ENCODE measurements at places on chromosomes 16 and 17.

DNA sequence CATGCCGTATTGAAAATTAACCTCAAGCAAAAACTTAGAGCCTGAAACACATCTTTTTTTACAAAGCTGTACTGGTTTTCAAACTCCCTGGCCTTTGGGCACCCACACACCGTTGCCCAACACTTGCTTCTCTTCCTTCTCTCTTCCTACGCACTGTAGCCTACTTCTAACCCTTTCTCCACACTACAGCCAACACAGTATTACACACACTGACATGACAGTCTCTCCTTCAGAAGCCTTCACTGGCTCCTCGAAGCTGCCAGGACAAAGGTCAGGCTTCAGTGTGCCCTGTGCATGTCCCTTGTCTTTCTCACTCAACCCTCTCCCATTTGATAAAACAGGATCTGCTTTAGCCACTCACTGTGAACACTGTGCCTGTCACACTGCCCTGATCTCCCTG, 8.0 kb downstream of the FANCA start:
- DNase-seq, result no peak

DNA sequence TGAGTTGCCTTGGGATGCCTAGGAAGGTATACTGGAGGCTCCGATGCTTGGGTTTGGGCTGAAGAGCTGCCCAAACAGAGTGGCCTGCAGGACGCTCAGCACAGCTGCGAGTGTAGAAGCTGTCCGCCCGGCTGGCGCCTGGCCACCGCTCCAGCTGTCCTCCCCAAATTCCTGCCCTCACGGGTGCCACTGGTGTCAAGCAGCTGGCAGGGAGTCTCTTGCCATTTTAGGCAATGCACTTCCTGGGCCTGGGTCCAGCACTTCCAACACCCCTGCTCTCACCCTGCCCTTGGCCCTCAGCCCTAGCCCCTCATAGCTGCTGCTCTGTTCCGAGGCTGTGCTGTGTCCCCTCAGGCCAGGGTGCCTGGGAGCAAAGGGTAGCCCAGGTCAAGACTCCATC, 5.2 kb upstream of the PKMYT1 start:
- no peak for DNase-seq

DNA sequence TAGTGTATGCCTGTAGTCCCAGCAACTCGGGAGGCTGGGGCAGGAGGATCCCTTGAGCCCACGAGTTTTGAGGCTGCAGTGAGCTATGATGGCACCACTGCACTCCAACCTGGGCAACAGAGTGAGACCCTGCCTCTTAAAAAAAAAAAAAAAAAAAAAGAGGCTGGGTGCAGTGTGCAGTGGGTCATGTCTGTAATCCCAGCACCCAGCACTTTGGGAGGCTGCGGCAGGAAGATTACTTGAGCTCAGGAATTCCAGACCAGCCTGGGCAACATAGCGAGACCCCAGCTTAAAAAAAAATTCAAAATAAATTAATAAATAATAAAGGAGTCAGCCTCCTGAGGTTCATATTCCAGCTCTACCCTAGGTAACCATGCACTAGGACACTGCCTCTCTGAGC, 9.6 kb upstream of the CNOT1 start:
- no peak for DNase-seq

GRCh38 chr16:65961476-65962143, 404.9 kb upstream of the CDH5 start:
- DNase-seq, result no peak

DNA sequence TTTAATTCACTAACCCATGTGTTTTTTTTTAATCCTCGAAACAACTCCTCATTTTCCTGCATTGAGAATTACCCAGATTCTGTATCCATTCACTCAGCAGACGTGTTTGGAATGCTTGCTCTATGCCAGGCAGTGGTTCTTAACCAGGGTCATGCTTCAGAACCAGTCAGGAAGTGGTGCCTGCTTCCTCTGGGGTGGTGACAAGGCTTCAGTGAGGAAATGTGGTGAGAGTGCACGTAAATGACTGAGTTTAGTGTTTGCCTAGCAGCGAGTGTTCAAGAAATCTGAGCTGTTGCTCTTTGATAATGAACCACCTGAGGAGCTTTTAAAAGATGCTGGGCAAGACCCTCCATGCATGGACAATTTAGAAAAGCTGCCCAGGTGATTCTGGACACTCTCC, 9.9 kb downstream of the ZFP90 start:
- DNase-seq, result no peak

DNA sequence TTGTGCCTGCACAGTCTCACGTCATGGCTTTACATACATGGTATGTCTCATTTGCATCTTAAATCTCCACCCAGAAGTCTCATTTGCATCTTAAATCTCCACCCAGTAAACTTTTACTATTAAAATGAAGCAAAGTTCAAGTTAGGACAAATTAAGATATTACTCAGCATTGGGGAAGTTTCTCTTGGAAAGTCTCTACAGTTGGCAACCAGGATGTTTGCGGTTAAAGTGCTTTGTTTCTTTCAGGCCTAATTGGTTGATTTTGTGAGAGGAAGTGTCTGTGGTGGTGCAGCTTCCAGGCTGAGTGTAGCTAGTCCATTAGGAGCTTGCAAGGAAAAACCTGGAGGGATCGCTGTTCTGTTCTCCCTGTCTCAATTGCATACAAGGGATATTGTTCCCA, 1373.3 kb upstream of the GOT2 start:
- DNase-seq, result no peak

DNA sequence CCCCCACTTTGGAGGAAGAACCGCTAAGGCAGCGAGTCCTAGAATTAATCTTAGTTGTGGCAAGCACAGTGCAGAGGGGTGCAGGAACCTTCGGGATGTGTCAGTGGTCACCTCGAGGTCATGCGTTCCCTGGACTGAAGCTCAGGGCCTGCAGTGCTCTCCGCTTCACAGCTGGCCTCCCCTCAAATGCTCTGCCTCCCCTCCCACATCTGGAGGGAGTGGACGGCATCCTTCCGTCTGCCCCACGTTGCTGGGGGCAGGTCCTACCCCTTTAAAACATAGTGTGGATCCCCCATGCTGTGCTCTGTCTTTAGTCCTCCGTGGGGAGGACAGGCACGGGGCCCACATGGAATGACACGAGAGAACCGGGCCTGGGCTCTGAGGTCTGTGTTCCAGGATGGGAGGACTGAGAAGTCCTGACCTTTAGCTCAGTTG, 99.5 kb upstream of the CDC42EP4 start:
- DNase-seq, result no peak

DNA sequence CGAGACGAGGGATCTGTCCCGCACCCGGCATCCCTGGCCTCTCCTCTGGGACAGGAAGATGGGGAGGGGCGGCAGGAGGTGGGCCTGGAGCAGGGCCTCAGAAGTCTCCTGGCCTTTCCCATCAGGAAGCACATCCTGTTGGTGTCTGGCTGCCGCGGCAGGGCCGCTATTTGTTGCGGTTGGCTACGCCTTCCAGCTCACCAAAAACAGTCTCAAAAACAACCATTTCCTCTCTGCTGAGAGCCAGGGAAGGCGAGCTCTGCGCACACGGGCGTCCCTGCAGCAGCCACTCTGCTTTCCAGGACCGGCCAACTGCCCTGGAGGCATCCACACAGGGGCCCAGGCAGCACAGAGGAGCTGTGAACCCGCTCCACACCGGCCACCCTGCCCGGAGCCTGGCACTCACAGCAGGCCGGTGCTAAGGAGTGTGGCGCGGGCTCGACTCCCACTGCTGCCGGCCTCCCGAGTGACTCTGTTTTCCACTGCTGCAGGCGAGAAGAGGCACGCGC, at the start of gene TMEM204:
TSS of gene TMEM204 (plus strand) at position 224 of the 509 bp plus-strand sequence. CDS start 610 bp downstream, outside the sequence.
- no peak for DNase-seq

DNA sequence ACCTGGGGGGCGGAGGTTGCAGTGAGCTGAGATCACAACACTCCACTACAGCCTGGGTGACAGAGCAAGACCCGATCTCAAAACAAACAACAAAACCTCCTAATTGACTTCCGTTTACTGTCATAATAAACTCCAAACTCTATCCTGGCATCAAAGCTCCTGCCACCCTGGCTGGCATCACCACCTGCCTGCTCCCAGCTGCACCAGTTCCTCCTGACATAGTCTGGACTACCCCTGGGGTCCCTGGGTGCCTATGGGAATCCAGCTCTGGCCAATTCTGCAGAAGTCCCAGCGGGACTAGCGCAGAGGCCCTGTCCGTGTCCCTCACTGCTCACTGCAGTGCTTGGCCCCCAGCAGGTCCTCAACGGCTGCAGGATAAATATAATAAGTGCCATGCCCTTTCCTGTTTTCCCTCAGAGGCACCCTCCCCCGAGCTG, 723 bp downstream of the NTHL1 start:
- no peak for DNase-seq

DNA sequence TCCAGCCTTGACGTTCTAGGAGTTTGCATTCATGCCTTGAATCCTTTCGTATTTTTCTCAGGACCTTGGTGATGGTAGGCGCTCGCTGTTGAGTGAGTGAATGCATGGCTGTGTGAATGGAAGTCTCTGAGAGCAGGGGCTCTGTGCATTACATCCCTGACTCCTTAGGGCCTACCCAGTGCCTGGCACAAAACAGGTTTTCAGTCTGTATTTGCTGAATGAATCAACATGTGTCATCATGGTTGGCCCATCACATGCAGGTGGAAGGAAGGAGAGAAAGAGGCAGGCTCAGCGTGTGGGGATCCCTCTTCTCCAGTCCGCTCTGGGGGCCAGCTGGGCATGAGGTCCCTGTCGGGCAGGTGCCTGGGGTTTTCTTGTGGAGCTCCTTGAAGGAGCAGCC, 8.7 kb downstream of the RAP1GAP2 start:
- DNase-seq, result no peak

GRCh38 chr17:63516910-63517824, 6.0 kb upstream of the KCNH6 start:
- DNase-seq, result no peak

GRCh38 chr17:43820759-43821158, 12.2 kb downstream of the MPP3 start:
- no peak for DNase-seq

- no peak for DNase-seq
These were observed 34.8 kb upstream of the CPHXL start for GRCh38 chr16:75761108-75761507.

DNA sequence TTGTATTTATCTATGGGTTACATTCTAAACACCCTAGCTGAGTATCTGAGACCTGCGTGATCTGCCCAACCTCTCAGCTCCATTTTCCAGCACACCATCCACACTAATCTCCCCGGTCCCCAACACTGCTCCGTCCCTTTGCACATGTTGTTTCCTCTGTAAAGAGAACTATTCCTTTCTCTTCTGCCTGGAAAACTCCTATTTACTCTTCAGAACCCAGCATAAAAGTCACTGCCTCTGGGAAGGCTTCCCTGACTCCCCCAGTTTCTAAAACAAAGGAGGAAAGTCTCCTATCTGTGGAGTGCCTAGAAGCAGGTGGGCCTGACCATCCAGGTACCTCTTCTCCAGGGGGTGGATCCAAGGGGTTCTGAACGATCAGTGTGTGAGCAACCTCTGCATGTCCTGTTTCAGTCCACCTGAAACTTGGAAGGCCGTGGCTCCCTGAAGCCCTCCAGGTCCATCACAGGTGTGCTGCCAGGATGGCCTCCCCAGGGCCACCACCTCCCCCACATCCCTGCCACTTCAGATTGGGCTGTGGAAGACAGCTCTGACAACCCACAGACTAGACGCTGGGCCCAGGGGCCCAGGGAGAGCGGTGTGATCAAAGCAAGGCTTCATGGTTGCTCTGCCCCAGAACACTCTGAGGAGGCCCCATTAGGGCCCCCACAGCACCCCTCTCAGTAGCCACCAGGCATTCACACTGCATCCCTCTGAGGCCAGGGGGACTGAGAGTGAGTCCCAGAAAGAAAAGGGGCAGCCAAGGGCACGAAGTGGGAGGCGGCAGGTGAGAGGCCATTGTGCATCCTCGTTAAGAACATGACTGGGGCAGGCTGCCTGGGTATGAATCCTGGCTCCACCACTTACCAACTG, 20.3 kb downstream of the MPP3 start:
- no peak for DNase-seq

DNA sequence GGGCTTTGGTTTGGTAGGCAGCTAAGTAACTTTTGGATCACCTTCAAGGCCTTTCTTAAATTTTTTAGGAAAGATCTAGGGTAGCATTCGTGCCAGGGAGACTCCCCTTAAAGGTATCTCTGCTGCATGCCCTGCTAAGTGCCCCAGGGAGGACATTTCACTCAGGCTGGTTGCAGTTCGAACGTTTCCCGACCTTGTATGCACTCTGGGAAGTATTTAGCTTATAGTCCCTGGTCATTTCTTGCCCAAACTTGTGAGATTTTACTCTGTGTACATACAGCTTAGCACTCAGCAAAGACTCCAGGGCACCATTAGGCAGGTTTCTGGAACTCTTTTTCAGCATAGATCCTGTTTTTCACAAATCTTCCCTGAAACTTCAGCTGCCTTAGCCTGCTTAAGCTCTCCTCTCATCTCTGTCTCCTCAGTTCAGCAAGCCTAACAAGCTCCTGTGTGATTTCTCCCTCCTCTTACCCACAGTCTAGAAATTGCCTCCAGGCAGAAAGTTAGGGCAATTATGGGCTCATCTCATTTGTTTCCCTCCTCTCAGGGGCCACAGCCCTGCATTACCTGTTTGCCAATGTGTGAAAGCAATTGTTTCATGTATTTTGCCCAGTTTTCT, 84.6 kb downstream of the MRTFB start:
- DNase-seq, result no peak

GRCh38 chr17:30975042-30975820, 4.4 kb downstream of the RNF135 start:
- DNase-seq, result no peak

- no peak for DNase-seq
These were observed 28.5 kb downstream of the TMEM132E start for GRCh38 chr17:34607917-34608316.

DNA sequence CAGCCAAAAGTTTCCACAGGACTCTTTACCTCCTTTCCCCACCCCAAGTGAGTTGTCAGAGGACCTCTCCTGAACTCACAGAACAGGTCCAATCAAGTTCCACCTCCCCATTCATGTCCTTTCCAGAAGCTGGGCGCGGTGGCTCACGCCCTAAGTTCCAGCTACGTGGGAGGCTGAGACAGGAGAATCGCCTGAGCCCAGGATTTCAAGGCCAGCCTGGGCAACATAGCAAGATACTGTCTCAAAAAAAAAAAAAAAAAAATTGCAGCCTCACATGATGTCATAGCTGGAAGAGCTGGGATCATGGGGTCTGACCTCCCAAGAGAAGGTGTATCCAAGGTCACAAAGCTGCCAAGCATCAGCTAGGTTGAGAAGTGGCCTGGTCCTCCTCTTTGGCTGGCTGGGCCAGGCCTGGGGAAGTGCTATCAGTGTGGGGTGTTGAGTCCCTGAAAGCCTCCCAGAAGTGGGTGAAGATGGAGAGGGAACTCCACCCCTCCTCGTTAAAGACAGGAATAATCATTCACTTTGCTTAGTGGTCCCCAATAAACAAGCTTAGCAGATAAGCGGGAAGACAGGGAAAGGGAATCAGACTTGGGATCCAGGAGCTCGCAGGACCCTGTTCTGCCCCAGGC, 5.5 kb upstream of the MNT start:
- no peak for DNase-seq

GRCh38 chr17:17388657-17389496, 85.7 kb downstream of the NT5M start:
- DNase-seq, result no peak

DNA sequence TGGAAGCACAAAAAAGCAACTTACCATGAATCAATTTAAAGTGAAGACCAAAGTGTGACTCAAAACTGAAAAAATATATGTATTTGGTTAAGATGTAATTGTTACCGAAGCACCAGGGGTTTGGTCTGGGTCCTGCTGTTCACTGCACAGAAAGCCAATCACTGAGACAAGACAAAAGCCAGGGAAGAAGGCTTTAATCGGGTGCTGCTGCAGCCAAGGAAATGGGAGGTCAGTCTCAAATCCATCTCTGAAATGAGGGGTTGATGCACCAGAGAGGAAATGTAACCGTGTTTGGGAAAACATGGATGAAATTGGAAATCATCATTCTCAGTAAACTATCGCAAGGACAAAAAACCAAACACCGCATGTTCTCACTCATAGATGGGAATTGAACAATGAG, 73.6 kb upstream of the HSBP1 start:
- no peak for DNase-seq
